ENCODE measurements at places on chromosomes 3 and 15. TPM values are rescaled to one million over a fixed set of nuclear protein-coding genes. Genes with fewer than 3 reads are reported as not detected.

Gene CFAP44
- total RNA-seq: 1.5 TPM

DNA sequence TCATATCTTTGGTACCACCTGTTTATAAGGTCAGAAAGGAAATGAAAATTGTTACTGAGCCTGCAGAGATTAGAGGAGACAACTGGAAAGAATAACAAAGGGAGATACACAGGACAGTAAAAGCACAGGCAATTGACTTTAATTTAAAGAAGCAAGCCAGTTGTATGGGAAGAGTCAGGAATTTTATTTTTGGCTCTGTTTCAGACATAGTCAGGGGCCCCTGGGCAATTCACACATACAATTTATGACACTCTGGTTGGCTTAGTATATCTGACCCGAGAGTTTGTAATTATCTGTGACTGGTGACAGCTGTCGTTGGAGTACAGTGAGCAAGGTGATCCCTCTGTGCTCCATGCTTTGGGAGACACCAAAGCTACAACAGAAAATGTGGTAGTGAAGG, 591.9 kb upstream of the NECTIN3 start:
- DNase-seq: peak; percentile 6

GRCh38 chr3:54062546-54062945, 59.8 kb upstream of the CACNA2D3 start:
- no peak for DNase-seq

Gene MAP6D1
- 0.30 TPM for total RNA-seq

Gene THAP10
- 6.6 TPM for total RNA-seq

- peak; percentile 13 for DNase-seq
Measured at GRCh38 chr3:175869404-175869803, 1010.3 kb downstream of the NAALADL2 start.

Gene CPEB1
- 9.4 TPM for total RNA-seq

DNA sequence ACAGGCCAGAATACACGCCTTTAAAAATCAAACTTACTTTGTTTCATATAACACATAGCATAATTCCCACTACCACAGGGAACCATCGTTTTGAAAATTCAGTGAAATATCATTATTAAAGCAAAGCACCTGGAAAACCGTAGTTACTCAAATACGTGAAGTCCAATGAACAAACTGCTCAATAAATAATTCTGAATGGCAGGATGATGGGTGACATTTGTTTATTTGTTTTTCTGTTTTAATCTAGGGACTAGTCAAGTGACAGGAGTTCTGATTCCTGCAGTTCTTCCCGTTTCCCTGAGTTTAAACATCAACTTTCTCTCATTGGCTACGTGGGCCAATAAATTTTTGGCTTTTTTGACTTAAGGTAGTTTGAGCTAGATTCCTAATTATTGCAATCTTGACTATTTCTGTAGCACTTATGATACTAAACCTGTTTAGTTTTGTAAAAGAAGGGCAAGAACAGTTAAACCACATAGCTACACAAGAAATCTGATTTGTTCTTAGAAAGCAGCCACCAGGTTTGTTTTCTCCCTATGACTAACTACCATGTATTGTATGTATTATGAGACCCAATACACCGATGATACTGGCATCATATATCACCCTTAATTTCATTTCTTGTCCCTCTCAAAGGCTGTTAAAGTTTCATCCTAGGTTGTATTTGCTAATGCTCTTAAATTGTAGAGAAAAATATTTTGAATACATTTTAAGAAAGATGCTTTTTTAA, 411.2 kb downstream of the SHQ1 start:
- no peak for DNase-seq
